ENCODE measurements at places on chromosomes 5 and 9.

DNA sequence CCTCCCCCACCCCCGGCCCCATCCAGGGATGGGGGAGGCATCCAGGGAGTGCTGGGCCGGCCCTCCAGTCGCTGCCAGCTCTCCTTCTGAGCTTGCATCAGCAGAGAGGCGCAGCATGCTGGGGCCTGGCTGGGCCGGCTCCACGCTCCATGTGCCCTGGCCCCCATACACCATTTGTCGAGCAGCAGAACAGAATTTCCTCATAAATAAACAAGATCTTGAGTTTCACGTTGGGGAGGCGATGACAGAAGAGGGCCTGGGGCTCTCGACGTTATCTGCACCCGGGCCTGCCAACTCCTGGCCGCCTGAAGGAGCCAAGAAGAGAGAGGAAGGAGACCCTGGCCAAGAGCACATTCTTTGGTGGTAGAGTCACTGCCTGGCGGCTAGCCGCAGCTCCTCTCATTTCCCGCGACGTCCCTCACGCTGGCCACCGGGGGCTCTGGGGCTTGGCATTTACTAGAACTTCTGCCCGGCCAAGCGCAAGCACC lies 177.0 kb downstream of the FGF18 start:
- no peak for DNase-seq

- no peak for DNase-seq
Observed at GRCh38 chr5:16612007-16612406, 4.8 kb downstream of the RETREG1 start.

DNA sequence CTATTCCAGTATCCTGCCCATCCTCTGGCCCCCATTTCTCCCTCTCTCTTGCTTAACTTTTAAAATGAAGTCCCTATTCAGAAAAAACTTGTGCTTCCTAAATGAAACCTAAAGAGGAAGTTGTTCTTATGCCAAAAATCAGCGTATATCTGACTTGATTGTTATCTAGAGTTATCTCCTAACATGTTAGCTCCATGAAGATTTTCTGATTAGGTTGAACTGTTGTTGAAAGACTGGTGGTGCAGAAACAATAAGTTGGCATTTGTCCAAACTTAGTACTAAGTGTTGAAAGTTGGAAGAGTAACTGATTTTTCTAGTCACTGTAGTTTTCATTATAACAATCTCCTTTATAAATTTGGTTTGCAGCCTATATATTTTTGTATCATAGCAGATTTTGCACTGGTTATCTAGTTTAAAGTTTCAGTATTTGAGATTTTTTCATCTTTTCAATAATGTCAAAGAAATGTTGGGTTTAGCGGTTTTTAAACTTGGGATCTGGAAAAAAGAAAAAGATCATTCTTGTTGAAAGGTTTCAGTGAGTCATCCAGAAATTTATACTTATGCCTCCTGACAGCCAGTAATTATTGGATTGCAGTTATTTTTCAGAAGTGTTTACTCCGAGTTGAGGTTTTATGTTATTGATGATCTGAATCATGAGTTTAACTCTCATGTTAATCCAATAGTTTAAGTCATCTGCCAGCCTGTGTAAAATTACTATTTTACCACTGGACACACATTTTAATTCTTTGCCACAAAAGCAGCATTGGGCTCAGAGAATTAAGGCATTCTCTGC lies 60.6 kb downstream of the PAM start:
- no peak for DNase-seq

DNA sequence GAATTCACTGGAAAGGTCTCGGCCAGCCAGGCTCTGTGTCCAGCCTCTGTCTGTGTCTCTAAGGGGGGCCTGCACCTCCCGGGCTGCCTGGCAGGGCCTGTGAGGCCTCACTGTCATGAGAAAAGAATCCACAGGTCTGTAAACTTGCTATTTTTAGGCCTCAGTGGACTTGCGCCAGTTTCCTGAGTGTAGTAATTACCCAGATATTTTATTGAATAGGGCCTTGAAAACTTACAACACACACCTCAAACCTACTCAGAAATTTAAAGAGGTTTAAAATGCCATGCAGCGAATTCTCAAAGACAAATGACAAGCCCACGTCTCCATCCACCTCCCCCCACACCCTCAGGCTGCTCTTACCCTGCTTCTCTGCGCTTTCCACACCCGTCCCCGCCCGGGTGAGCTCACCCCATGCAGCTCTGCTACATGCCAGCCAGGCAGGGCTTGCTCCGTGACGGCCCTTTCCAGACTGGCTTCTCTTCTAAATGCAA lies 8.8 kb upstream of the TENT4A start:
- DNase-seq: no peak

DNA sequence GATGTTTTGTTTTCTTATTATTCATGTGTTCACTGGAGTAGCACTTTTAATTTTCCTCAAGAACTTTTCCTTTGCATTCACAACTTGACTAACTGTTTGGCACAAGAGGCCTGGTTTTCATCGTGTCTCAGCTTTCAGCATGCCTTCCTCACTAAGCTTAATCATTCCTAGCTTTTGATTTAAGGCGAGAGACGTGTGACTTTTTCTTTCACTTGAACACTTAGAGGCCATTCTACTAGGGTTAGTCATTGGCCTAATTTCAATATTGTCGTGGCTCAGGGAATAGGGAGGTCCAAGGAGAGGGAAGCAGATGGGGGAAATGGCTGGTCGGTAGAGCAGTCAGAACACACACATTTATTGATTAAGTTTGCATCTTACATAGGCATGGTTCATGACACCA lies 94.0 kb downstream of the ZNF462 start:
- DNase-seq: no peak

DNA sequence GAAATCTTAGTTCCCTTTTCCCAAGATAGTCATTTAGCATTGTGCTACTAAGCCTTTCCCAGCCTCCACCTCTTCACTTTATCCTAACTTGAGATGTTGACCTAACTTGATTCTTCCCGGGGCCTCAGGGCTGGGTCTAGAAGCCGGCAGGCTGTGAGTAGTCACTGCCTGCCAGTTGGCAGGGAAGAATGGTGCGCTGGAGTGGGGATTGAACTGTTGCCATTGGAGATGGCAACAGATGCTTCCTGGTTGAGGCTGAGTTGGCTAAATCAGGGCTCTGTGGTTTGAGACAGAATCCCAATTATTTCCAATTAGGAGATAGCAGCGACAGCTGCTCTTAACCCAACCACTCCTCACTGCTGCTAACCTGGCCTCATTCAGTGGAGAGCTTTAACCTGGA lies 343.1 kb downstream of the BRINP1 start:
- DNase-seq: no peak

- no peak for DNase-seq
Observed at GRCh38 chr9:115668521-115668920, 485.1 kb upstream of the PAPPA start.

GRCh38 chr5:71632168-71632567 lies 45.0 kb downstream of the MCCC2 start:
- DNase-seq: no peak

DNA sequence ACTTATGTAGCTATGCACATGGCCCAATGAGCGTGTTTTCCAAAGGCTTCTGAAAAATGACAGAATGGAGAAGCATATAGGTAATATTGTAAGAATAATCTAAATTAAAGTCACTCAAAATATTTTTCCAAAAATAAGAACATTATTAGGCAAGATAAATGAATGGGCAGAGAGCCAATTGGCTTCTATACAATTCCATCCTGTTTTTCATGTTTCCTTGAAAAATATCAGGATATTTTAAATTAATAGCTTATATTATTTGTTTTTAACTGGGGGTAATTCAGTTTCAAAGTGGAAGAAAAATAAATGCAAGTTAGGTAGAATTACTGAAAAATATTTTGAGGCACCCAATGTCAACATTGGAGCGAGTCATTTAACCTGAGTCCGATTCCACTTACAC lies 183.5 kb downstream of the PLK2 start:
- no peak for DNase-seq

All from activated T-cell treated with anti-CD3 and anti-CD28 coated beads for 24 hours (primary cell).